ENCODE measurements at places on chromosomes 3 and 15.

- DNase-seq = peak; percentile 24
Observed at GRCh38 chr3:137035631-137036030, 77.8 kb downstream of the IL20RB start.

DNA sequence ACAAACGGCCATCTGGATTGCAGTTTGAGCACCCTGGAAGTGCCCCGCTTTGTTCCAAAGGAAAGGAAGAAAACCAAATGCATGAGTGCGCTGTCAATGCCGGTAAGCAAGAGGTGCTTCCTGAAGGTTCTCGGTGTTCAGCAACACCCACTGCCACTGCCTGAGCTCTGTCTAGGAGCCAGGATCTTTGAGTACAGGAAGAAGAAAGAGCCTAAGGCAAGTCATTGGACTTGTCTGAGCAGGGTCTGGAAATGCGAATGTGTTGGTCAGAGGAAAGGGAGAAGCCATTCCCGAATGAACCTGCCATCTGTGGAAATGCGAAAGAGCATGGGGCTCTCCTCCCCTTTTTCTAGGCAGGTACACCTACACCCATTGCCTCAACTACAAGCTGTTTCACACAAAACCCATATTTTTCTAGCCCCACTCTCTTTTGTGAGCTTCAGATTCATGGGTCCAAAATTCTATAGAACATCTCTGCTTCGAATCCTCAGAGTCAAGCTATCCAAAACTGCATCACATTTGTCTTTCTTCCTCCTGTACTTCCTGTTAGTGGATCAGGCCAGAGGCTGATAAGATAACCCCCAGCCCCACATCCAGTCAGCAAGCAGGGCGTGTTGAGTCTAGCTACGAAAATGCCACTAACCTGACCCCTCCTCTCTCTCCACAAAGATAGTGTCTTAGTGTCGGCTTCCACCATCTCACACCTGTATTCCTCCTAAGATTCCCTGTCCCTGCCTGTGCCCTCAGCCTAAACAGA, 55.6 kb upstream of the C15orf61 start:
- DNase-seq = no peak

DNA sequence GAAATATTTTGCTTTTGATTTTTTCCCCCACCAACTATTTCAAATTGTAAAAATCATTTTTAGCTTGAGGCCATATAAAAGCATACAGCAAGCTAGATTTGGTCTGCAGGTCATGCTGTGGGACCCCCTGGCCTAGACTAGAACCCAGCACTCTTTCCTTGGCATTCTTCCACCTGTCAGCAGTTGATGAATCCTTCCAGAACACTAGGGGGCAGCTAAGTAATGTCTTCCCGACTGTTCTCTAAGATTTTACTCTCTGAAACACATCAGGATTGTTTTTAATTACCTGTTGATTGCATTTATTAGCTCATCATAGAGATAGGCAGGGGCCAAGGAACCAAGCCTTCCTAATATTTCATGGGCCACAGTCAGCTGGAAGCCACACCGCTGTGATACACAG, 174.5 kb downstream of the CACNA1D start:
- DNase-seq = no peak

DNA sequence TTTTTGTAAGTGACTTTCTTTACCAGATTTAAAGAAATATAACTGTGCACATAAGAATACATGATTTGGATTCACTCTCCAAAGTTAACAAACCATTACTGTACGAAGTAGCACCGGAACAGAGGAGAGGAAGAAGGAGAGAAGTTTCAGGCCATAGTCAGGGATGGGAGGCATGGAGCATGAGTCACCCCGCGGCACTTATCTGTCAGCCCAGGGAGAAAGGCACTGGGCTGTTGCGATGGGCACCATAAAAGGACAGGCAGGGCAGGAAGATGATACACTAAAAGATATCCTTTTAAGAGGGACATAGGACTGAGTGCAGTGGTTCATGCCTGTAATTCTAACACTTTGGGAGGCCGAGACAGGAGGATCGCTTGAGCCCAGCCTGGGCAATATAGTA, 37.0 kb downstream of the TTC23 start:
- DNase-seq = no peak

GRCh38 chr3:196835086-196835485, 32.6 kb upstream of the SENP5 start:
- no peak for DNase-seq

GRCh38 chr3:128177865-128178264, 24.6 kb downstream of the EEFSEC start:
- DNase-seq = no peak

GRCh38 chr3:100089812-100090668, 24.3 kb downstream of the FILIP1L start:
- peak; percentile 73 for DNase-seq

DNA sequence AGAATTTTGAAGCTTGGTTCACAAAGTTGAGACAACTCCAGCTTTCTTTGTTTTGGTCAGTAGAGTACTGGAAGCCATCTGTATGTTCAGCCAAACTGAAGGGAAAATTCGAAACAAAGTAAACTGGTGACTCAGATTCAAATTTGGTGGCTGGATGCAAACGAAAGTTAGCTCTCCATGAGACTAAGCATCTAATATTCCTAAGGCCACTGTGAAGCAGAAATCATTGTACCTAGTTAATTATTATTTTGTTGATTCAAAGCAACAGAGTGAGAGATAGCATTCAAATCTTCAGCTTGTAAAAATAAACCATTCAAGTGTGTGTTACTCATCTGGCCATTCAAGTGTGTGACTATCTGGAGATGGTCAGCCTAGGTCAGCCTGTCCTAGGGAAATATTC, 42.1 kb downstream of the NR2F2 start:
- DNase-seq = no peak

DNA sequence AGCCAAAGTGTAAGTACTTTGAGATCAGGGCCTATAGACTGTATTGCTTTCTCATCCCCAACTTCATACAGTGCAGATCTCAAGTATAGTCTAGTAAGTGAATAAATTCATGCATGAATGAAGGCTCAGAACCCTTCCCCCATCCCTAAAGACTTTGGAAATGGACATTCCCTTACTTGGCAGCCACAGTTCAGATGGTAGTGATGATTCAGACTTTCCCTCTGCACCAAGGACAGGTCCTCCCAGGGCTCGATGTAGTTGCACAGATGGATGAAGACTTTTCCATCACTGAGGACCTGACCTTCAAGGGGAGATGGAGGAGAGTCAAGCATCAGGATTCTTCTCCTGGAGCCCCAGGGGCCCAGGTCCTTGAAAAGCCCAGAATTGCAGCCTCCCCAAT, 4.6 kb downstream of the TIMP4 start:
- no peak for DNase-seq

All from HT-29 (cell line).